ENCODE measurements at places on chromosomes 7 and 10.

GRCh38 chr7:2641406-2642393 is 9.9 kb downstream of the TTYH3 start:
- peak; percentile 83 for DNase-seq

- DNase-seq: peak; percentile 85
Observed at GRCh38 chr10:21831986-21832820, 171.3 kb downstream of the DNAJC1 start.

- DNase-seq: no peak
Observed at GRCh38 chr7:25952261-25953057, 199.5 kb upstream of the NFE2L3 start.

GRCh38 chr10:92124020-92124419 is 166.9 kb downstream of the CPEB3 start:
- peak; percentile 35 for DNase-seq

DNA sequence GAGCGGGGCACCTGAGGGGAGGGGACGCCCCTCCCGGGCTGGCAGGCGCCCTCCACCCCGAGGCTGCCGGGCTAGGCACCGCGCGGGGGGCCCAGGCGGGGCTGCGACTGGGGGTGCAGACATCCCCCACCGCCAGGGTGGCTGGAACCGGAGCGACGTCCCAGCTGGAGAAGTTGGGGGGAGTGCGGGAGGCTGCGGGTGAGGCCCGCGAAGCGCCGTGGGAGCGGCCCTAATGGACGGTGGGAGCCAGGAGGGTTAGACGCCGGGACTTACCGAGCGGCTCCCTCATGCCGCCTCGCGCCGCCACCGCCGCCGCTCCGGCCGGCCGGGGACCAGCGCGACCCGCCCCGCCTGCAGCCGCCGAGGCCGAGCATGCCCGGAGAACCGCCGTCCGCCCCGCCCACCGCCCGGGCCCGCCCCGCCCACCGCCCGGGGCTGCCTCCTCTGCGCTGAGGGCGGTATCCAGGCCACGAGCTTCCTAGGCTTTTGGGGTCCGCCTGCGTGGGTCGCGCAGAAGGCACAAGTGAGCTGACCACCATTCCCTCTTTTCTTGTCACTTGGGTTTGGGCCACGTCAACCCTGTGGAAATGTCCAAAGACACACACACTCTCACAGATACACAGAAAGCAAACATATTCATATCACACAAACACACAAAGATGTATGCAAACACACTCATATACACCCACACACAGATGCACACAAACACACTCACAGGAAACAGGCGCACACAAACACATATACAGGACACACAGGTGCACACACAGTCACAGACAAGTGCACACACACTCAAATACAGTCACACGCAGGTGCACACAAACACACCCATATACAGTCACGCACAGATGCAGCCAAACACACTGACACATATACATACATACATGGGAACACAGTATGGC is at the start of gene JCAD:
JCAD (minus strand) TSS at position 378 of the 899 bp plus-strand sequence. CDS start 11,774 bp downstream, outside the sequence.
- no peak for DNase-seq

DNA sequence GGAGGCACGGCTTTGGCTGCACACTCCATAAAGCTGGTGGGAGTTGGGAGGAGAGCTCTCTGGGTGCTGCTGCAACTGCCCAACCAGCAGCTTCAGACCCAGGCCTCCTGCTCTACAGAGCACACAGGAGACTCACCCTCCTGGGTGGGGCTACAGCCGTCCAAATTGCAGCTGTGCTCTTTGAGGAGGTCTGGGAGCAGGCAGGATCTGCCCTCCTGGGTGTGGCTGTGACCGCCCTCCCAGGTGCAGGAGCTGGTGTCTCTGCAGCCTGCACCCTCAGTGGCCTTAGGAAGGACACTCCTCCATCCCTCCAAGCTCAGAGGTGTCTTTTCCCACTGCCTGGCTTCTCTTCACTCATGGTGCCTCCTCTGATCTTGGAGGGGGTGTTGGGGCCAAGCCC is 20.0 kb upstream of the PRF1 start:
- DNase-seq: no peak

- DNase-seq: no peak
Observed at GRCh38 chr7:2860627-2861133, 16.6 kb upstream of the GNA12 start.

DNA sequence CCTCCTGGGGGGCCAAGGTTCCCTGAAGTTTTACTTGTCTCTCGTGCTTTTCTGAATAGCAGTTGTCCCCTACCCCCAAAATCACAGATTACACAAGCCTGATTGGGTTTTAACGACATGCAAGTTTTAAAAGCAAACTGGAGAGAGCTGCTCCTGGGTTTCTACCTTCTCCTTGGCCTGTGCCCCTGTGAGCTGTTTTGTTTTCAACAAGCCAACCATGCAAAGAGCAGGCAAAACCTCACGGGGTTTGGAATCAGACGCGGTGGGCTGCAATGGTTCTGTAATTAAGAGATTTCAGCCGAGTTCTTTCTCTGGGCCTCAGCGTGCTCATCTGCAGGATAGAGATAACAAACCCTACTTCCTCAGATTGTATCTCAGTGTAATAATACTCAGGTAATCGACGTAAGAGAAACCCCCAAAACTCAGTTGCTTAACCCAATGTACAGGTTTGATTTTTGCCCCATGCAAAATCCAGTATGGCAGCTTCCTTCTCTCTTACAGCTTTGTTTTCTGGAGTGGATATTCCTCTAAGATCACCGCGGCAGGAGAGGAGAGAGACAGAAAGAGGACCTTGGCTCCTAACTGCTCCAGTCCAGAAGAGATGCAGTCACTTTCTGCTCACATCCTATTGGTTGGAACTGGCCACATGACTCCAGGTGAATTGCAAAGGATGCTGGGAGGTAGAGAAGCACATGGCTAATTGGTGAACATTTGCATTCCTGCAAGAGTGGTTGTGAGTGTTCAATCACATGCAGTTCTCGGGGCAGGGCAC is 42.0 kb downstream of the MYL10 start:
- no peak for DNase-seq

GRCh38 chr7:73520673-73521635 is 1.1 kb downstream of the BAZ1B start:
- DNase-seq: peak; percentile 40

DNA sequence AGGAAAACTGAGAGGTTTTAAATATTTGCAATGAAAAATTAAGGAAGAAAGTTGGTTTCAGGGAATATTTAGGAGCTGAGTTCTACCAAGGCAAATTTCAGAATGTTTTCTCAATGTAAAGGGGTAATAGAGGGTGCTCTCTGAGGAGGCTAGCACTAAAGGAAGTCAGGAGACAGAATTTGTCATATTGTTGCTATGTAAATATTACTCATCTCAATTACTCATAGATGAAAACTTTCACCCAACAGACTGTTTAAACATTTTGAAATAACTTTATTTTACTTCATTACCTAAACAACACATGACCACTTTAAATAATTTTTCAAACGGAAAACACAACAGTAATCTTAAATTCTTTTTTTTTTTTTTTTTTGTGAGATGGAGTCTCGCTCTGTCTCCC is 274.8 kb upstream of the NRG3 start:
- peak; percentile 70 for DNase-seq

DNA sequence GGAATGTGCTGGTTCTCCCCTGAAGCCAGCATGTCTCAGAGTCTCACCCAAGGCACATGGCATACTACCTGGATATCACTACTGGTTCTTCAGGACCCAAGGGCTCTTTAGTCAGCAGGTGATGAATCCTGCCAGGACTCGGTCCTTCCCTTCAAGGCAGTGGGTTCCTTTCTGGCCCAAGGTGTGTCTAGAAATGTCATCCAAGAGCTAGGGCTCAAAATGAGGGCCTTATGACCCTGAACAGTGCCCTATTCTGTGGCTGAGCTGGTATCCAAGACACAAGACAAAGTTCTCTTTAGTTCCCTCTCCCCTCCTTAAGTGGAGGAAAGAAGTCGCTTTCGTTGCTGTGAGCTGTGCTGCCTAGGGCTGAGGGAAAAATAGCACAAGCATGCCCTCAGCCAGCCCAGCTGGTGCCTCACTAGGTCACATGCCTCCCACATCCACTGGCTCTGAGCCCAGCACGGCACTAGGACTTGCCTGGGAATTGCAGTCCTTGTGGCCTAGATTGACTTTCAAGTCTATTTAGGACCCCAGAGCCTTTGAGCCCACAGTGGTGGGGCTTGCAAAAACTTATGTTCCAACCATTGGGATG is 106.0 kb downstream of the BMS1 start:
- no peak for DNase-seq

- DNase-seq: peak; percentile 37
Observed at GRCh38 chr10:93068411-93069244, 5.1 kb upstream of the CYP26A1 start.

- DNase-seq: peak; percentile 89
Observed at GRCh38 chr10:76150139-76150875, 718.9 kb downstream of the LRMDA start.

DNA sequence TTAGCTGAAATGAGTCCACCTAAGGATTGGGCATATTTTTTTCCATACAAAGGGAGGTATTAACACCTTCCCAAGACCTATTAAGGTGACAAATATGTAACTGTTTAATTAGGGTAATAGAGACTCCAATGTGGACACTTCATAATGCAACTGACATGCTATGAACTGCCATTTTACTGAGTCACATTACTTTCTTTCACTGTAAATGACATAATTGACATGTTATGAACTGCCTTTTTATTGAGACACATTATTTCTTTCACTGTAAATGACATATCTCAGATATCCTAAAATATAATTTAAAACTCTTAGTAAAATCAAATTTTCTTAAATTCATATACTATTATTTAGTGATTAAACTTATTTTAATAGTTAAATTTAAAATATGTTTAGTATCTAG is 528.8 kb upstream of the PCDH15 start:
- DNase-seq: no peak

DNA sequence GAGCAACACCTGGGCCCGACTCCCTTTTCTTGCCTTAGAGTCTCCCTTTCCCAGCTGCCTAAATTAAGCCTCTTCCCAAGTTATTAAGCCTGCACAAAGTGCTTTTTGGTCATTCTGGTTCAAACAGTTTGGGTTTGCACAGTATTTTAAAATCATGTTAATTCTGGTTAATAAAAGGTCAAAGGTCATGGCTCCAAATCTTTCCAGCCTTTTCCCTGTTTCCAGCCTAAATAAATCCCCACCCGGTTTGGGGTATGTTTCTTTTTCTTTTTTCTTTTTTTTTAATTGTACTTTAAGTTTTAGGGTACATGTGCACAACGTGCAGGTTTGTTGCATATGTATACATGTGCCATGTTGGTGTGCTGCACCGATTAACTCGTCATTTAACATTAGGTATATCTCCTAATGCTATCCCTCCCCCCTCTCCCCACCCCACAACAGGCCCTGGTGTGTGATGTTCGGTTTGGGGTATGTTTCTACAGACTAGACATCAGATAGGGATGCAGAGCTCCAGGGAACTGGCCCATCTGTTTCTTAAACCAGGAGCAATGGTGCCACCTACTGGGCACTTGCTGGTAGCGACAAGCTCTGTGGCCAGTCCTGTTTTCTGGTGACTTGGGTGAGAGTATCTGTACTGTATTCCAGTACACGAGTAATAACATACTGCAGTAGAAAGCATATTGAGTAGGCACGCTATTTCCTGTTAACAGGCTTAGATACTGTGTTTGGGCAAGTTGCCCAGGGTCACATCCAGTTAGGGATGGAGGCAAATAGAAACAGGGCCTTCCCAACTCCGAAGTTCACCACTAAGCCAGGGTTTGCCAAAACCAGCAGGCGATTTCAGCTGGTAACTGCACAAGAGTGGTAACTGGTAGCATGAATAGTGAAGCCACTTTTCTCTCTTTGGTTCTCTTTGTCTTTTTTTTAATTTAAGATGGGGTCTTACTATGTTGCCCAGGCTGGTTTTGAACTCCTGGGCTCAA is 60.6 kb upstream of the TRIM8 start:
- DNase-seq: peak; percentile 84

DNA sequence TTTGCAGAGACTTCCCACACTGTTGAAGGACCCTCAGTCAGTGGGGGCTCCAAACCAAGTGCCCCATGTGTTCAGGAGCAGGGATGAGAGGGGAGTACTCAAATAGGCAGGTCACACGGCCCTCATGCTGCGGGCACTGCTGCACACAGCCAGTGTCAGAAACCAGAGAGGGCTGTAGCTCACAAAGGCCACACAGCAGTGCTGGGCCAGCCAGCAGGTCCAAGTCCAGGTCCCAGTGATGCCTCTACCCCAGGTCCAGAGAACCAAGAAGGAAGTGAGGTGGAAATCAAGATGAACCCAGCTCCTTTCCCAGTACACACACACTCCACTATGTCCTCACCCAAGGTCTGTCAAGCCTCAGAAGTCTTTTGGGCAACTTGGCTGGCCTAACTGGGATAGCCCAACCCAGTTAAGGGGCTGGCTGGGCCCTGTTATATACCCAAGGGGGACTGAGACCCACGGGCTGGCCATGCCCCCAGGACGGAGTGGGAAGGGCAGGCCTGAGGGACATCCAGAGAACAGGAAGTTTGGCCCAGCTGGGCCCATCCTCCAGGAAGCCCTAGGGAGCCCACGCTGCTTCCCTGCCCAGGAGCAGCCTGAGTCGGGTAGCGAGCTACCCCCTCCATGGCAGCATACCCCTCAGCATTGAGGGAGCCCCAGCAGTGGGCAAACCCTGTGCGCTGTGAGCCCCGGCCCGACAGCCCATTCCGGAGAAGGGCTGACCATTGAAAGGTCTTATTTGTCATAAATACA is 24.3 kb downstream of the GRID1 start:
- DNase-seq: no peak

DNA sequence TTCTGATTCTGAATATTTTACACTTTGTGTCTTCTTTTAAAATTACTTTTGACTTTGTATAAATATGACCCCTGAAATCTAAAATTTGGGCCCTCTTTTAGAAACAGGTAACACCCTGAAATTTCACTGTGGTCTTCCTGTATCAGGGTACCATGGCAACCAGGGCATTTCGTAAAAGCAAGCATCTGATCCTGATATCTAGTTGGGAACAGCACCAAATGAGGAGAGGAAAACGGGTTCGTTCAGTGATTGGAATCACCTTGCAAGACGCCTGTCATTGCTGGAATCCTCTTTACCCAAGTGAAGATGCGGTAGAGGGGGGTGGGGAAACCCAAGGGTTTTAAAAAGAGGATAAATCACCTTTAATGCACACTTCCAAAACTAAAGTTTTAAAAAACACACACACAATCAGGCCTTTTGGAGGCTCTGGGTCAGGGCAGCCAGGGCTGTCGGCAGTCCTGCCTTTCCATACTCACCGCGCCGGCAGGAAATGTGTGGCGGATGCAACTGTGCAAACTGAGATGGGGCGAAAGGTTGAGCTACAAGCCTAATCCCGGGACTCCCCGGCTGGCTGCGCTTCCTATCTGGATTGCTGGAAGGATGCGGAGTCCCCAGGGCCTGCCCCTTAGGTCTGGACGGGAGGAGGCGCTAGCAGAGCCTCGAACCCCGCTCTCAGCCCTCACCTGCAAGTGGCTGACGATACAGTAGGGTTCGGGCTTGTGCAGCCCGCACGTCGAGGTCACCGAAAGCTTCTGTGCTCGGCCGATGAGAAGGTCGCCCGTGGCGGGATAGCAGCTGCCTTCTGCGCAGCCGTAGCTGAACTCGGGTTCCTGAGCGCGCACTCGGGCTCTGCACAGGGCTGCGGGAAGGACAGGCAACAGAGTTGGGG is 1.8 kb downstream of the LAMB1 start:
- DNase-seq: peak; percentile 52

DNA sequence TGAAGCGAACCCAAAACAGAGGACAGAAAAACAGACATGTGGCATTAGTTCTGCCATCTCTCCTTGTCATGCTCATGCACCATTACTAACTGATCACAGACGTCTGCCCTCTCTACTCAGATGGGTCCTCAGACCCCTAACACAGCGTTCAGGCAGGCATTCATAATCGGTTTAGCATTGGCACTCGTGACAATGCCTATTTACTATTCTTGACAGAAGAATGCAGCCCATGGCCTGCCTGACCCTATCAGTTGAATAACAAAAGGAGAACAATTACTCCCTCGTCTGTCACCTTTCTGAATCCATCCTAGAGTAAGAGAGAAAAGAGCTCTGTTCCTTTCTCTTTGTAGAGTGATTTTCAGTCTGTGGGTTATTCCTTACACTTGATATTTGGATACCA is 194.6 kb upstream of the PHYHIPL start:
- no peak for DNase-seq
